Skin of body (tissue), 3 donors: ENCODE measurements at places on chromosomes 6 and 20.

GRCh38 chr20:58702859-58703648 is 10.5 kb downstream of the NPEPL1 start:
- no peak for DNase-seq

- DNase-seq: peak; percentile 85
These were observed 795.9 kb downstream of the MAFB start for GRCh38 chr20:39893003-39893685.

DNA sequence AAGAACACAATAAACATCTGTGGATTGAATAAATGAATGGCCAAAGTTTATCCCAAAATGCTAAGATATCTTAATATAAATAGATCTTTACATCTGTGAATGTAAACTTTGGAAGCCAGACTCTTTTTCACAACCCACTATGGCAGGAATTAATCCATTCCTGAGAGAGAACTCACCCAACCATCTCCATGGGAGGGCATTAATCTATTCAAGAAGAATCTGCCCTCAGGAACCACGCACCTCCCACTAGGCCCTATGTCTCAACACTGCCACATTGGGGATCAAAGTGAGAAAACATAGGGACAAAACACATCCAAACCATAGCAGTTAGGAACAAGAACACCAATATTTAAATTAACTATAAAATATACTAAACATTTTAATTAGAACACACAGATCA is 3.4 kb downstream of the UBE3D start:
- no peak for DNase-seq

DNA sequence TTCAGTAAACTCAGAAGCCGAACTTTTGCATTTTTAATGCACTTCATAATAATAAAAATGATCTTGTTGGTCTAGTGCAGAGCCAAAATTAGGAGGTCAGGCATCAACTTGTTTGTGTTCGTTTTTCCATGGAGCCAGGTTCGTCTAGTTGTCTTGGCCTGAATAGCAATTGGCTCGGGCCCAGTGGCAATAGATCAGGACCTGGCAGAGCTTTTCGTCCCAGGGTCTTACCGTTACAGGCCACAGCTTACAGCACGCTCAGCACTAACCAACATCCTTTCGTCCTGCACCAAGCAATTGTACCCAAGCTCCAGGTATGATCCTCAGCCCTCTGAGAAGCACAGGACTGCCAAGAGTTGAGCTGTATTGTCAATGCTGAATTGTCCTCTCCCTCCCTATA is 240.5 kb upstream of the PLN start:
- DNase-seq: no peak

GRCh38 chr20:49323622-49324238 is 45.9 kb upstream of the ZNFX1 start:
- DNase-seq: peak; percentile 61
